C1 segment of cervical spinal cord (tissue), 14 donors: ENCODE measurements at places on chromosomes 12 and 14.

DNA sequence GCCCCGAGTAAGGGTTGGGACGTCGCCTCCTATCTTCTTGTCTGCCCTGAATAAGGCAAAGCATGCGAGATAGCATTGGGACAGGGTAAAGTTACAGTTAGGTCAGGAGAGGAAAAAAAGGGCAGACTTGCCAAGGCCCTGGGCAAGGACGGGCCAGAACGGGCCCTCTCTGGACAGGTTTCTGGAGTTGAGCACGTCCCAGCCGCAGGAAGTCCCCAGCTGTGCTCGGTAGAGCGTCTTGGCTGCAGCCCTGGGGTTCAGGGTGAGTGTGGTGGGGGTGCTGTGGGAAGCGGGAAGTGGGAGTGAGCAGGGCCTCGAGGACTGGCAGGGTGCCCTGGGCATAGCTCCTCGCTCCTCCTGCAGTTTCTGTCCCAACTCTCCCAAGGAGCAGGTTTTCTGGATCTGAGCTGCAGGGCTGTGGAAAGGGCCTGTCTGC lies 5.4 kb downstream of the RPS6KL1 start:
- DNase-seq = no peak

DNA sequence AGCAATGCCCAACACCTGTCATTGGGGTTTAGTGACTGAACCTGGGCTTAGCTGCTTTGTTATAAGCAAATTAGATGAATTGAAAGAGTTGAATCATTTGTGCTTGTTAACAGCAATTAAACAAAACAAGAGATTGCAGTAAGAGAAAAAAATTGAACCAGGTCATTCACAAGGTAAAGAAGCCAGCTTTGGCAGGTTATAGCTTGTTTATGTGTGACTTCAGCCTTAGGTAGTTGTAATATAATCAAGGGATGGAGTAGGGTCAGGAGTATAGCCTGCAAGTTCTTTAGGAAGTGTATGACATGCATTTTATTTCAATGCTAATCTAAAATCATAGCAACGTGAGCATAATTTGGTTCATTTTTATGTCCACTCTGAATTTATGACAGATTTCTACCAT lies 63.4 kb upstream of the PLEKHG3 start:
- no peak for DNase-seq

DNA sequence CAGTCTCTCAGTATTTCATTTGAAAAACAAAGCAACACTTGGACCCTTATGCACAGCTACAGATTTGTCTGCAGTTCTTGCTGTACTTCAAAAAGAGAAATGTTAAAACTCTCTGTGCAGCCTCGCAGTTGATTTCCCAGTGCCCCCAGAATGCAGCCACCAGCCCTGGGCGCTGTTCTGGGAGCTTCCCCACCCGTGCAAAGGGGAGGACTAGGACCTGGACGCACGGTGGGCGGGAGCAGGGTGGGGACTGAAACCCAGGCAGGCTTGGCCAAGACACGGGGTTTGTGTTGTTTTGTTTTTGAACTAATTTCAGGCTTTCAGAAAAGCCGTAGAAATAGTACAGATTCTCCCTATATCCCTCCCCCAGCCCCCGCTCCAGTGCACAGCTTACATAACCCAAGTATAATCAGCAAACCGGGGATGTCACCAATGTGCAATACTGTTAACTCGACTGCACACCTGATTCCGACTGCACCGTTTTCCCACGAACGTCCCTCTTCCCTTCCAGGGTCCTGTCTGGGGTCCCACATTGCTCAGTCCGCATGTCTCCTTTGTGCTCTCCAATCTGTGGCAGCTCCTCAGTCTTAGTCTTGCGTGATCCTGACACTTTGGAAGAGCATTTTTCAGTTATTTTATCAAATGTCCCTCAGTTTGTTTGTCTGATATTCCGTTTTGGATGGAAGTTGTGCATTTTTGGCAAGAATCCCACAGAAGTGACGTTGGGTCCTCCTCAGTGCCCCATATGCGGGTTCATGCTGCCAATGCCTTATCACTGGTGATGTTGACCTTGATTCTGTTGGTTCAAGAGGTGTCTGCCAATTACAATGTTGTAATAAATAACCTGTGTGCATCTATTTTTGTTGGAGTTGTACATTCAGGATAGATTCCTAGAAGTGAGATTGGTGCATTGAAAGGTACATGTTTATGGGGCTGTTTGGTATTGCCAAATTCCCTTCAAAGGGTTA lies 95.9 kb downstream of the SETD3 start:
- no peak for DNase-seq

- no peak for DNase-seq
Measured at GRCh38 chr12:79573820-79574219, 116.9 kb downstream of the PAWR start.

DNA sequence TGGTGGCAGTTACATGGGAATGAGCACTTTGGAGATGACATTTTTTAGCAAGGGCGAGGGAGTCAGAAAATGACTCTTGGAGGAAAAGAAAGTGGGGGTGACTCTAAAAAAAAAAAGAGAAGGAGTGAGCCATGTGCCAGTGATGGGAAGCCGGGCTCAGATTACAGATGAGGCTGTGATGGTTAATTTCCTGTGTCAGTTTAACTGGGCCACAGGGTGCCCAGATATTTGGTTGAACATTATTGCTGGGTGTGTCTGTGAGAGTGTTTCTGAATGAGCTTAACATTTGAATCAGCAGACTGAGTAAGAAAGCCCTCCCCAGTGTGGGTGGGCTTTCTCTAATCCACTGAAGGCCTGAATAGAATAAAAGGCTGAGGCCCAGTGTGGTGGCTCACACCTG lies 26.8 kb upstream of the CCDC60 start:
- DNase-seq = no peak
